NCI-H1105 (cell line): ENCODE measurements at places on chromosomes 4 and X.

GRCh38 chr4:1985294-1985693 lies 23.5 kb downstream of the NELFA start:
- no peak for DNase-seq

DNA sequence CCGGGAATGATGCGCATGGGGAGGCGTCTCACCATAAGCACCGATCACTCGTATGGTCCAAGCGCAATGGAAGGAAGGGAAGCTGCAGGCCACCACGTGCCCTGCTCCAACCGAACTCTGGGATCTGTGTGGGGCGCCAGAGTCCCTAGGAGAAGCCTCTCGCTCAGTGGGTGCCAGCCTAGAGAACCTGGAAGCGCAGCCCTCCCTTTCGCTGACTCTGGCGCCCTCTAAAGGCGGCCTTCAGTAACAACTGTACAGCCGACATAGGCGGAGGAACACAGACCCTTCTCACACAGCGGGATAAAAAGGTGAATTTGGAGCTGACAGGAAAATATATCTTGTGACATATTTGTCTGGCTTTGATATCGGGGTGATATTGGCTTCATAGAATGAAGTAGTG lies 76.0 kb downstream of the INTS6L start:
- no peak for DNase-seq

DNA sequence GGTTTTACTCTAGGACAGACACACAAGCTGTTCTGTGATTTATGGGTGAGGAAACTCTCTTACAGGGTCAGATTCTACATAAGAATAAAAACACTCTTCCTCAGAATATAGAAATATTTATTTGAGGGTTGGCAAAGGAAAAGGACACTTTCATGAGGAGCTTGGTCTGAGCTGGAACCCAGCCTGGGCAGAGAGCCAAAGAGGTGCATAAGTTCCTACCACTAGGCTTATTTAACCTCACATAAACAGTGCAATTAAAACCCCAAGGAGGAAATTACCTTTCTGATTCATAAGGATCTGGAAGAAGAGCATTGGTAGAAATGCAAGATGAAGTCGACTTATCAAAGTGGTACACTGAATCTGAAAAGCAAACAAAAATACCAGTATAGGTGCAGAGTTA lies 32.9 kb downstream of the SETD7 start:
- DNase-seq: peak; percentile 20

- DNase-seq: no peak
These were observed 415.1 kb downstream of the AFF2 start for GRCh38 chrX:148915474-148915873.

GRCh38 chr4:83219344-83220331 lies 65.0 kb downstream of the COQ2 start:
- DNase-seq: peak; percentile 64

- DNase-seq: no peak
These were observed 56.8 kb downstream of the RXFP1 start for GRCh38 chr4:158578476-158578875.

- no peak for DNase-seq
These were observed 35.8 kb upstream of the TNIP3 start for GRCh38 chr4:121199742-121200561.

DNA sequence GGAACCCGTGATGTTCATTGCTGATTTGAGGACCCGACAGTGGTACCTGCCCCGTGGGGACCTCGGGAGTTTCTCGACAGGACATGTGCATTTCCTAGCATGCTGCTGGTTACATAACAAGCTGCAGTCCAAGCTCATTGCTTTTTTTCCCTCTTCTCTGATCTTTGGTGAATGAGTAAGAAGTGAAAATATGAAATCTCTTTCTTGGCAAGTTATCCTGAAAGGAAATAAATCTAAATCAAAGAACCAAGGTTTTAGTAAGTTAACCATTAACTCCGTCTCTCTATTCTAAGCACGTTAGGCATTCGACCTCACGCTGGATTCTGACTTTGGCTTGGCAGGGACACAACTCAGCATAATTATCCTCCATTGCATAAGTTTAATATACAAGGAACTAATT lies 86.6 kb downstream of the STK32B start:
- no peak for DNase-seq

GRCh38 chrX:132623300-132623699 lies 134.5 kb upstream of the MBNL3 start:
- no peak for DNase-seq

DNA sequence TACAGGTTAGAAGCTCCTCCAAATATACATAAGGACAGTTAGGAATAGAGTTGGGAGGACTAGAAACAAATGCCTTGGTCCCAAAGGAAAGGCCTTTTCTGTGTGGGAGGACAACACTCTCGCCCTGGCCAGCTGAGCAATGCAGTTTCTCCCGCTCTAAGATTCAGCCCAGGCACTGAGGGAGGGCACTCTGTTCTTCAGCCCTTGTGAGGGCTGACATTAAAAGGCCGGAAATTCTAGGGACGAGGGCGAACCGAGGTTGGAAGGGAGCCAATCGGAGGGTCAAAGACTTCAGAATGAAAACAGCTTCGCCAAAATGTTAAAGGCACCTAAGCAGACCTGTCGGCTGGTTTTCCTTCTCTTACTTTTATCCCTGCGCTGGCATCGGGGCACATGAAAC lies 2.9 kb upstream of the PTCHD1 start:
- DNase-seq: no peak

DNA sequence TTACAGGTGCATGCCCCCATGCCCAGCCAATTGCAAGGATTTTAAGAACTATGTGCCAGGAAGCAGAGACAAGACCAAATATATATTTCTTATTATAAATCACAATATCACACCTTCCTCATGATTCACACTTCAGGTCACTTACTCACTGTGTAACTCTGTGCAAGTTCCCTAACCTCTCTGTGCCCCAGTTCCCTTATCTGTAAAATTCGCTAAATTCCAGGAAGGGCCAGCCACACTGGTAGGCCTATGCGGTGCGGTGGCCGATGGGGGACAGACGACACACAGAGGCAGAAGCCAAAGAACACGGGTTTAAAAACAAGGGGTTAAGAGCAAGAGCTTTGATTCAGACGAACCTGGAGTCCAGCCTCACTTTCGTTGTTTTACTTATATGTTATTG lies 2.8 kb downstream of the TRIM2 start:
- DNase-seq: no peak

GRCh38 chr4:86835677-86836076 lies 13.5 kb downstream of the SLC10A6 start:
- no peak for DNase-seq

DNA sequence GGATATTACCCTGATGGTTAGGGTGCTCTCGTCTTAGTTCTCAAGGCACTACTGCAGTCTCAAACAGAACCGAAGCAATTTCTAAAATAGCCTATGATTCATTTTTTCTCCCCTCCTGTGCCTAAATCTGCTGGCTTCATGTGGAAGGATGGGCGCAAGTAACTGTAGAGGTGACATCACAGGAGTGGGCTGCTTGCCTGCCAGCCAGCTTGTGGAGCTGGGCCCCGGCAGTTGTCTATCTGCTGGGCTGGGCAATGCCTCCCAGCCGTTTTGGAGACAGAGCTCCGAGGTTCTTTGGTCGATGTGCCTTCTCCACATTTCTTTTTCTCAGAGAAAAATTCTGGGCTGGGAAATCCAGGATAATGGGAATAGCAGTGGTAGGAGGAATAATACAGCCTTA lies 34.3 kb upstream of the CITED1 start:
- no peak for DNase-seq

- DNase-seq: no peak
These were observed 11.5 kb upstream of the SRPX start for GRCh38 chrX:38232079-38232686.

DNA sequence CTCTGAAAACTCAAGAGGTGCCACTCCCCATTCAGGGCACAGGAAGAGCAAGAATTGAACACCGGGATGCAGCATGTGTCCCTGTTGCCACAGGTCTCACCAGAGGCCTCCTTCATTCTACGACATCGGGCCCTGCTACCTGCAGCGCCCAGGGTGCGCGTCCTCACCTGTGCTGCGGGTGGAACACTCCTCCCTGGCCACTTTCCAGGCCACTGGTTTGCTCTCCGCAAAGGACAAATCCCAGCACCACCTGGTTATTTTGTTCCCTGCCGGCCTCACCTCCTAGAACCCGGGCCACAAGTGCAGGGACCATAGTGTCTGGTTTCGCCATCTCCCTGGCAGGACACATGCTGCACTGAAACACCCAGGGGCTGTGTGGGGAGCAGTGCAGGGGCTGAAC lies 14.3 kb upstream of the FAM3A start:
- DNase-seq: peak; percentile 23

GRCh38 chr4:55568905-55569504 lies 22.3 kb upstream of the CLOCK start:
- no peak for DNase-seq

DNA sequence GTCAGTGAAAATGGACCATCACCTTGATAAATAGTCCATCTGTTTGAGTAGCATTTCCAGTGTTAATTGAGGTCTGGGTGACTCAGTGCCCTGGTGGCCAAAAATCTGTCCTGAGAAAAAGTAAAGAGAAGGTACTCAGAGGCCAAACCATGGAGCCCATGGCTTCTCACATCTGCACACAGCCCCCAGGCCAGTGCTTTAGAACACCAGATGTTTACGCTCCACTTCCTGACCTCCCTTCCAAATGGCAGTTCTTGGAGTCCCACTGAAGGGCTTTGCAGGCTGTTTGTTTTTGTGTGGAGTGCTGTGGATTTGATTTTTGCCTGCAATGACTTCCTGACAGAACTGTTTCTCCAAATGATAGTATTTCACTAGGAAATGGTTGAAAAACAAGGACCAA lies 60.2 kb upstream of the GPC4 start:
- DNase-seq: no peak

GRCh38 chrX:50680990-50681389 lies 133.0 kb downstream of the SHROOM4 start:
- no peak for DNase-seq

GRCh38 chrX:135520022-135520552 lies 373 bp upstream of the INTS6L start:
- DNase-seq: no peak

DNA sequence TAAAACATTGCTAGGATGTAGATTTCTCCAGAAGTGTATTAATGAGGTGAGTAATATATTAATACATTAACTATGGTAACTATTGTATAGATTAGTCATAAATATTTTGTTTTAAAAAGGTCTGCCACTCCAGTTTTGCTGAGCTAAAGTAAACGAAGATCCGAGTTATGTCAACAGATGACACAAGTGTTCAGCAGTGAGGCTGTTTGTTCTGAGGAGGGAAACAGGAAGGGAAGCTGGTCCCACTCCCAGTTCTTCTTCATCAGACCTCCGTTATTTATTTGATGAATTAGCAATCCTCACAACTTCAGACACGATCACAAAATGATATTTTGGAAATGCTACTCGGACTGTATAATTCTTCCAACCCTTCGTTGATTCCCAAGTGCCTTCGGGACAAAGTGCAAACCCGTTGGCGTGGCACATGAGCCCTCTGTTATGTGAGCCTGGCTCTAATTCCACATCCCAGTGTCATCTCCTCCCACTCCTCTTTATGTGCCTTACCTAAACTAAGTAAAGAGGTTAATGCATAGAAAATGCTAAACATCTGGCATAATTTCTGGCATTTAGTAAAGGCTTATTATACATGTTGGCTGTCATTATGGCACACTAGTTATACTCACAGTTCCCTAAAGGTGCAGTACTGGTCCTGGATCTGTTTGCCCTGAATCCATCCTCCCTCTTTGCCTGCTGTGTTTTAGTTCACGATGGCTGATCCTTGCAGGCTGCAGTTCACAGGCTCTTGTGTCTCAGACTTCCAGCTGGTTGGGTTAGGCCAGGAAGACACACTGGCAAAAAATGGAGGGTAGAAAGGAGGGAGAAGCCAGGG lies 190.6 kb upstream of the LNX1 start:
- DNase-seq: no peak

DNA sequence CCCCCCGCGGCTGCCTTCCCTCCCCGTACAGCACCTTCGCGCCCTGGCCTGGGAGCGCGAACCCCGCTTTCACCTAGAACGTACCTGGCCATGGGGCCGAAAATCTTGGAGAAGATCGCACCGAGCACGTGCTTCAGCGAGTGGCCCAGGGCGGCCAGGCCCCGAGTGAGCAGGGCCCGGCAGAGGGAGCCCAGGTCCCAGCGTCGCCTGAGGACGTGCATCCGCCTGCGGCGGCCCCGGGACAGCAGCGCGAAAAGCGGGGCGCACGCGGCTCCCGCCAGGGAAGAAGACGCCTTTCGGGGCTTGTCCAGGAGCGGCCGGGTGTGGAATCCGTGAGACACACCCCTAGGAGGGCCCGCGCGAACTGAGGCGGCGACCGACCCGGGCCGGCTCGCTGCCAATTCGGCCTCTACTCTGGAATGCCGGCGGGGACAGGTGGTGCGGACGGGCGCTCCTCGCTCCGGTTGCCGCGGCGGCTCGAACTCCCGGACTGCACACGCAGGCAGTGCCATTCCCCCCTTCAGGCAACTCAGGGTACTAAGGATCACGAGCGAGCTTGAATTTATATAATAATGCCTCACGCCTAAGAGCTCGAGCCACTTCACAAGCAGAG lies at the start of gene HS6ST2:
HS6ST2 (minus strand) TSS at position 539 of the 613 bp plus-strand sequence.
- DNase-seq: no peak

- DNase-seq: no peak
These were observed 72.6 kb downstream of the DCK start for GRCh38 chr4:71065991-71066510.

- no peak for DNase-seq
These were observed 93.9 kb upstream of the GATB start for GRCh38 chr4:151854731-151855130.

DNA sequence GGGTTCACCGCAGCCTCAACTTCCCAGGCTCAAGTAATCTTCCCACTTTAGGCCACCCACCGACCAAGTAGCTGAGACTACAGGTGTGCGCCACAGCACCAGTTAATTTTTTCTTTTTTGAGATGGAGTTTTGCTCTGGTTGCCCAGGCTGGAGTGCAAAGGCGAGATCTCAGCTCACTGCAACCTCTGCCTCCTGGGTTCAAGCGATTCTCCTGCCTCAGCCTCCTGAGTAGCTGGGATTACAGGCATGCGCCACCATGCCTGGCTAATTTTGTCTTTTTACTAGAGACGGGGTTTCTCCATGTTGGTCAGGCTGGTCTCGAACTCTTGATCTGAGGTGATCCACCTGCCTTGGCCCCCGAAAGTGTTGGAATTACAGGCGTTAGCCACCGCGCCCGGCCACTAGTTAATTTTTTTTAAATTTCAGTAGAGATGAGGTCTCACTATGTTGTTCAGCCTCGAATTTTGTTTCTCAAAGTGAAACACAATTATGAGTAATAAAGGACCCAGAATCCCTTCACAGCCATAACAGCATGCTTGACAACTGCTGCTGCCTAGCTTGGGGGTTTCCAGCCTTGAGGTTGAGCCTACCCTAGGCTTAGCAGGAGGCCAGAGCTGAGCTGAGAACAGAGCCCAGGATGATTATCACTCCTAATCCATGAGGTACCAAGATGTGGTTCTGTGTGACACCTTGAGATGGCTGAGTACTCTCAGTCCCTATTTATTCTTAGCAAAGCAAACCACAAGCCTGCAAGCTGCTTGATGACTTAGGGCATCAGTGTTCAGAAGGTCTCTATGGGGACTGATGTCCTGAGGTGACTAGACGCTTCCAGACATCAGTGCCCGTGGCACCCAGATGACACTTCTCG lies 41.6 kb upstream of the NKRF start:
- DNase-seq: no peak
